Mammary epithelial cell (primary cell): ENCODE measurements at places on chromosomes 2 and 18. TPM values are rescaled to one million over a fixed set of nuclear protein-coding genes. Genes with fewer than 3 reads are reported as not detected.

DNA sequence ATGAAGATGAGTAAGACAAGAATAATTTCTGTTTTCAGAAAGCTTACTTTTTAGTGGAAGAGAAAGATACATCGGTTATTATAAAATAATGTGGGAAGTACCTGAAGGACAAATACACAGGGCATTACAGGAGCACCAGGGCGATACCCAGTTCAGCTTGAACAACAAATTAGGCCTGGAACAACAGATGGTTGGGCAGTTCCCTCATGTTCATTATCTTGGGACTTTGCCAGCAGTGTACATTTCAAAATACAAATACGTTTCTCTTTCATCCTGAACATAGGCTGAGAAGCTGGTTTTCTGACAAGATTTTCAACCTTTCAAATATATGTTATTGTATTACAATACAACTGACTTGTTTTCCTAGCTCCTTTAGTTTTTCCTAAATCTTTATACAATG, 79.6 kb downstream of the TGIF1 start:
- DNase-seq, result no peak

The GPC1 gene
- 238 and 257 TPM in 2 replicates for total RNA-seq

GRCh38 chr2:232890536-232890895, 20.5 kb downstream of the SNORC start:
- DNase-seq, result no peak

DNA sequence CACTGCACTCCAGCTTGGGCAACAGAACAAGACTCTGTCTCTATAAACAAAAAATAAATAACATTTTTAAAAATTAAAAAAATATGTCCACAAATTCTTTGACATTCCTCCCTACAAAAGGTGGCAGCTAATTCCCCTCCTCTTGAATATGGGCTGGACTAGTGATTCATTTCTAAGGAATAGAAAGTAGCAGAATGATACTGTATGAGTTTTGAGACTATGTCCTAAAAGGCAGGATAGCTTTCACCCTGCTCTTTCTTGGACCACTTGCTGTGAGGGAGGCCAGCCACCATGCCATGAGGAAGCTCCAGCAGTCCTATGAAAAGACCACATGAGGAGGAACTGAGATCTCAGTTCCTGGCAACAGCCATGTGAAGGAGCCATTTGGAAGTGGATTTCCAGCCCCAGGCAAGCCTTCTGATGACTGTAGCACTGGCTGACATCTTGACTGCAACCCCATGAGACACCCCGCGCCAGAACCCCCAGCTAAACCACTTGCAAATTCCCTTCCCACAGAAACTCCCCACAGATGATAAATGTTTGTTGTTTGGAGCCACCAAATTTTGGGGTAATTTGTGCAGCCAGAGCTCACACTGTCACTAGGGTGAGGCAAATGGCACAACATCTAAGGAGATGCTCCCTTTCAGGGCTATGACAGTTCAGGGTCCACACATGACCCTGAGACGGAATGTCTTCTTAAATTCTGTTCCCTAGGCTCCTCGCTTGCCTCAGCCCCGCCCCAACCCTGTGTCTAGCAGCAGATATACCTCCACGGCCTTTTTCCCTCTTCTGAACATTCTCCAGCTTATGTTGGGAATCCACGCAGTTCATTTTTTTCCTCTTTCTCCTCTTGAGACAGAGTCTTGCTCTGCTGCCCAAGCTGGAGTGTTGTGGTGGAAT, 17.1 kb upstream of the ATOH8 start:
- no peak for DNase-seq

DNA sequence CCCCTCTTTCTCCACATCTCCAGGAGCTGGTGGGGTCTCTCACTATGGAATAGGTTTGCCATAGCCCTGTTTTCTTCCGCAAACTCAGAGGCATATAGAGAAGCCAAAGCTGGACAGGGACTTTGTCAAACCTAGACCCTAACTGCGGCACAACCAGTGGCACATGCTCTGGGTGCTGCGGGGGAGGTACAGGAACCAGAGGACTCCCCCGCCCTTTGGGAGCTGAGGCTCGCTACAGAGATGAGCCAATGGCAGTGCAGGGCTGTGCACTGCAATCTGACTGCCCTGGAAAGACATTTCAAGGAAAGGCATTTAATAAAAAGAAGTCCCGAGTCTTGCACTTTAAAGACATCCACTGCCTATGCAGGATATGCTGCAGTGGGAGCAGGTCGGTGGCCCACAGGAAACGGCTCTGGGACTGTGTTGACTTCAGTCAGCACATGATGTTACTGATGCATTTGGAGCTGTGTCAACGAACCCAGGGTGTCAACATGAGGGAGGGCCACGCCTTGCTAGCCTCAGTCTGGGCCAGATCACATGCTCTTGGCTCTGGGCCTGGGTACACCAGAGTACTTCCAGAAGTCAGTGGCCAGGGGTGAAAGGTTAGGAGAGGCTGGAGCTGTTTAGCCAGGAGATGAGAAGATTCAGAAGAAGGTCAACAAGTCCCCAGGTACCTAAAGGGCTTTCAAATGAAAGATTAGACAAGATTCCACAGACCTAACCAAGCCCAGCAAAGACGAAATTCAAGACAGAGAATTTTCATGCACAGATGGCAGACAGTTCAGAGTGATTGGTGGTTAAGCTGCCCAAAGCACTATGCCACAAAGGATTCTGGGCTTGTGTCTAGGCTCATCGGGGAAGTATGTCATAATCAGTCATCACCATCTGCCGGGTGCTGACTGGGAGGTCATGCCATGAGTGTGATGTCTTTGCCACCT, 8.2 kb downstream of the SLC35F6 start:
- DNase-seq, result peak; percentile 41

DNA sequence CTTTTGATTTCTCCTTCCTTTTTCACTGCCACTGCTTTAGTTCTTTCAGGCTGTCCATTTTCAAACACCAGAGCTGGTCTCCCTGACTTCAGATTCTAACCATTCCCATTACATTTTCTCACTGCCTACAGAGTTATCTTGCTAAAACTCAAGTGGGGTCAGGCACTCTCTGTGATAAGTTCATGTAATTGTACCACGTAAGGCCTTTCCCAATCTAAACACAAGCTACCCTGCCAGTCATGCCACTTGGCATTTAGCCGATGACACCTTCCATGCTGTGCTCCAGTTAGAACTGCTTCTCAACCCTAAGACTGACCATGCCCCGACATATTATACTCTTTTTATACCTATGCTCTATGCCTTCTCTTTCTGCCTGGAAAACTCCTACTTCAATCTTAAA, 592.4 kb downstream of the DPP10 start:
- DNase-seq, result no peak

DNA sequence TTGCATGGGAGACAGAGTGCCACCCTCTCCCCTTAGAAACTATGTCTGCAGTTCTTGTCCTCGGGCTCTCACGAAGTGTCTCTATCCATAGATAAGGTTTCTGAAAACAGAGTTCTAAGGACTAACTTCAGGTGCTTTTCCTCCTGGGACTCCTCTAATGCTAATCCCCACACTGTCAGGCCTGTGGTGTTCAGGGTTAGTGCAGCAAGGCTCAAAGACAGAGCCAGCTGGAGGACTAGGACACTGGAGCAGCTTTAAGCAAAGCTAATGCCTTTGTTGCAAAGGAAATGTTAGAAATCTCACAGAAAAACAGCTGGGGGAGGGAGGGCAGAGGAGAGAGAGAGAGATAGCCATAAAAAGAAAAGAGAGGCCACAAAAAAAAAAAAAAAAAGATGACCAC, 824.0 kb upstream of the FSHR start:
- DNase-seq, result no peak

GRCh38 chr18:76564655-76565237, 69.7 kb upstream of the ZNF516 start:
- peak; percentile 19 for DNase-seq

GRCh38 chr2:175036582-175037018, 31.4 kb upstream of the CHN1 start:
- DNase-seq, result no peak

DNA sequence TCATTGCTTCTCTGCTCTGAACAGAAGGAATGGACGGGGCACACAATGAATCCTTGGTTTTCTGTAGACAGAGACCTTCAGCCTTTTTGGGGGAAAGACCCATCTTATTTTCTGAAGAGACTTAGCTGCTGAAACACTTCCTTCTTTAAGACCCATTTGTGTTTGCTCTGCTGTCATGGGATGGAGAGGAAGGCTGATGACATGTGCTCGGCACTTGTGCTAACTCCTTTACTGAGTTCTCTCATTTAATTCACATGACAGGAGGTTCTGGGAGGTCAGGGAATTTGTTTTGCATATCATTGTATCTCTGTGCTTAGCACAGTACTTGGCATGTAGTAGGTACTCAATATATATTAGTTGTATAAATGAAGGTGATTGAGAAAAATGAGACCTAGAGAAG, 39.0 kb downstream of the OXER1 start:
- no peak for DNase-seq

The TGFA gene
- 59.2 TPM for total RNA-seq

- no peak for DNase-seq
Measured at GRCh38 chr18:58549814-58550339, 79.0 kb downstream of the ALPK2 start.

The TUBB8B gene
- total RNA-seq, result 0.27 and 0.68 TPM in 2 replicates

DNA sequence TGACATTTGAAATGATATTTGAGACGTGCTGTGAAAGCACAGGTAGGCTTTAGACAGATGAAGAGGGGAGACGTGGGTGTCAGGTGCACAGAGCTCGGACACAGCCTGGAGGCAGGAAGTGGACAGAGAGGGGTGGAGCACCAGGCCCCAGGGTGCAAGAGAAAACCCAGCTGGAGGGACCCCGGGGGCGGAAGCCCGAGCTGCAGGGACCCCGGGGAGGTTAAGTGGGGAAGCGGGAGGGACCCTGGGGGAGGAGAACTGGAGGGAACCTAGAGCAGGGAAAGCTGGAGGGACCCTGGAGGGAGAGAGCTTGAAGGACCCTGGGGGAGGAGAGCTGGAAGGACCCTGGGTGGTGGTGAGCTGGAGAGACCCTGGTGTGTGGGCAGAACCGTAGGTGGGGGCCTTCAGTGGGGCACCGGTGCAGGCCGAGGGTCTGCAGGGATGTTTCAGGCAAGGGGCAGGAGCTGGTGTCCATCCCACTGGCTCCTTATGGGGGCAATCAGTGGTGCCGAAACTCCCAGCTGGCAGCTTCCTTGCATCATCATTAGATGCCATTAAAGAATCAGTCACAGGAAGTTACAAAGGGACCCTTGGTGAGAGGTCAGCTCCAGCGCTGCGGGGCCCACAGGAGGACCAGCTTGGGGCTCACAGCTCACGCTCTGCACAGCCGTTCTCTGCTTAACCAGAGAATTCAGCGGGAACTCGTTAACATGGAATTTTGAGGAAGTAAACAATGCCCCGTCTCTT, 246.6 kb downstream of the EIPR1 start:
- DNase-seq, result no peak

DNA sequence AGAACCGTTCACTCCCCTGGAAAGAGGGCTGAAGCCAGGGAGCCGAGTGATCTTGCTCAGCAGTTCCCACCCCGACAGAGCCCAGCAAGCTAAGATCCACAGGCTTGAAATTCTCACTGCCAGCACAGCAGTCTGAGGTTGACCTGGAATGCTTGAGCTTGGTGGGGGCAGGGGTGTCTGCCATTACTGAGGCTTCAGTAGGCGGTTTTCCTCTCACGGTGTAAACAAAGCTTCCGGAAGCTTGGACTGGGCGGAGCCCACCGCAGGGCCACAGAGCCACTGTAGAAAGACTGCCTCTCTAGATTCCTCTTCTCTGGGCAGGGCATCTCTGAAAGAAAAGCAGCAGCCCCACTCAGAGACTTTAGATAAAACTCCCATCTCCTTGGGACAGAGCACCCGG, 180.8 kb downstream of the WDR7 start:
- DNase-seq, result no peak

GRCh38 chr2:115694651-115695050, 1252.2 kb downstream of the DPP10 start:
- no peak for DNase-seq

- no peak for DNase-seq
Measured at GRCh38 chr2:224077773-224078507, 38.9 kb upstream of the SERPINE2 start.

- DNase-seq, result peak; percentile 16
Measured at GRCh38 chr2:119109866-119110265, 48.7 kb downstream of the C1QL2 start.

DNA sequence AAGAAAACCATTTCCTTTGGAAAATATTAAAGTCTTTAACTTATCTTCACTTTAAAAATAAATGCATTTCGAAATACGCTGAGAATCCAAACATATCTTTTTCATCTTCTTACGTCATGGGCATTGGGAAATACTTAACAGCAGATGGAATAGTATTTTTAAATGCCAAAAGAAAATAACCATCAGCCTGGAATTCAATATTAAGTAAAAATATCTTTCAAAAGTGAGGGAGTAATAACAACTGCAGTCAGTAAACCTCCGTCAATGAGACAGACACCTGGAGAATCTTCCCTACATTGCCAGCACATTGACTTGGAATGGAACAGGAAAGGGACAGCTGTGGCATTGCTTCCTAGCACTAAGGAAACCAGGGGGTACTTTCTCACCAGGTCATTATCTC, 290.4 kb upstream of the TNP1 start:
- no peak for DNase-seq

- no peak for DNase-seq
Measured at GRCh38 chr2:135510577-135510976, 20.4 kb downstream of the ZRANB3 start.

The ATG9A gene
- total RNA-seq, result 74.5 TPM

The PLA2R1 gene
- 17.8 TPM for total RNA-seq

- no peak for DNase-seq
Measured at GRCh38 chr2:58669998-58670397, 428.9 kb upstream of the FANCL start.

- no peak for DNase-seq
Measured at GRCh38 chr2:9137379-9138150, 69.0 kb upstream of the ASAP2 start.

DNA sequence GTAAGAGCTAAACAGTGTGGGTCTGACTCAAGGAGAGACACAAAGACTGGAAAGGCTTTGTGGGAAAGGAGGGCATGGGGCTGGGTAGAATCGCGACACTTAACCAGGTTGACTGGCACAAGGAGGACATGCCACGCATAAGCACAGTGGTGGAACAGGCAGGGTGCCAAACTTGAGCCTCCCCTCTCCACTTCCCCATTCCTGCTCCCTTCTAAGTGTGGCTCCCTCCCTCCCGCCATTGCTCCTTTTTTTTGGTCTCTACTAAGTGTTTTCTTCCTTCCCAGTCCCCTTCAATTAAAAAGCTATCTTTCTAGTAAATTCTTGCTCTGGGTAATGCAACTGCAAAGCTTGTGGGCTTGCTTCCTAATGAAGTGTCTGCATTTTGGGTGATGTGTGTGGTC, 40.3 kb upstream of the ZFP36L2 start:
- DNase-seq, result no peak

DNA sequence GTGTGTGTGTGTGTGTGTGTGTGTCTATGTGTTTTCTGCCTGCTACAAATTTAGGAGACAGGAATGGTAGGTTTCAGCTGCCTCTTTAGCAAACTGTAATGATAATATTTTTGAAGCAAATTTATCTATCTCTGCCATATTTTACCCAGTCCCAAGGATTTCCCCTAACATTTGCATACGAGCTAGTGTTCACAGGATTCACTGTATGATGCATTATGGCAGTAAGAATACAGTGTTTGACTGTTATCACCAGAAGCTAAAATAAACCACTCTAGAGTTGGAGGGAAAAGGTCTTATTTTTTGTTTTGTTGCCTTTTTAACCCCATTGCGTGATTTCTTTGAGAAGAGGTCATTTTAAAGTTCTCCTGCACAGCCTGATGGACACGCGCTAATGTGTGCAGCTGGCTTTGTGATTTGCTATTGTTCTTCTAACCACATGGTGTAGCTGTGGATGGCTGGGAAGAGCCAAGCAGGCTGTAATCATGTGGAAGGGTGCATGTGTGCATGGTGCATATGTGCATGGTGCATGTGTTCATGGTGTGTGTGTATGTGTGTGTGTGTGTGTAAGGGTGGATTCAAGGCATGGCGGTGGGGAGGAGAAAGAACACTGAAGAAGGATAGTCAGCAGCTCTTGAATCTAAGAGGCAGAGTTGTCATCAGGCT, 62.4 kb downstream of the PLB1 start:
- no peak for DNase-seq

The DAPL1 gene
- 1.2 TPM for total RNA-seq
